Activated CD8-positive, alpha-beta memory T cell treated with anti-CD3 and anti-CD28 coated beads for 4 hours (primary cell): ENCODE measurements at places on chromosomes 4 and X.

DNA sequence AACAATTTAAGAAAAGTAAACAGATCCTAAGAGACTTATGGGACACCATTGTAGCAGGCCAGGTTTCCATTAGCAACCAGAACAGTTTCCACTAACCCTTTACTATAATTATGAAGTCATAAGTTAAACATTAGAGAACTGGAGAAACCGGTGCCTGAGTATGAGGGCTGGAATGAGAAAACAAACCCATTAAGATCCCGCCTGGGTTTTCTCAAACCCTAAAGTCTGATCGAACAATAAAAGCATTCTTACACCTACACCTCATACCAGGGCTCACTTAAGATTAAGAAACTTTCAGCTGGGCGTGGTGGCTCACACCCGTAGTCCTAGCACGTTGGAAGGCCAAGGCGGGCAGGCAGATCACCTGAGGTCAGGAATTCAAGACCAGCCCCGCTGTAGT is 13.7 kb upstream of the DHX15 start:
- DNase-seq: no peak

DNA sequence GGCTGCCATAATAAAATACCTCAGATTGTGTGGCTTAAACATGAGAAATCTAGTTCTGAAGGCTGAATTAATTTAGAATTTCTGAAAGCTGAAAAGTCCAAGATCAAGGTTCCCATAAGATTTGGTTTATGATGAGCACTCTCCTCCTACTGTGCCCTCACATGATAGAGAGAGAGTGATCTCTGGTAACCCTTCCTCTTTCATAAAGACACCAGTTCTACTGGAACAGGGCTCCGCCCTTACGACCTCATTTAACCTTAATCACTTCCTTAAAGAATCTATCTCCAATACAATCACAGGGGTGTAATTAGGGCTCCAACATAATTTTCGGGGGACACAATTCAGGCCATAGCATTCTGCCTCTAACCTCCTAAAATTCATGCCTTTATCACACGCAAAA is 194.0 kb upstream of the MAB21L2 start:
- DNase-seq: no peak

DNA sequence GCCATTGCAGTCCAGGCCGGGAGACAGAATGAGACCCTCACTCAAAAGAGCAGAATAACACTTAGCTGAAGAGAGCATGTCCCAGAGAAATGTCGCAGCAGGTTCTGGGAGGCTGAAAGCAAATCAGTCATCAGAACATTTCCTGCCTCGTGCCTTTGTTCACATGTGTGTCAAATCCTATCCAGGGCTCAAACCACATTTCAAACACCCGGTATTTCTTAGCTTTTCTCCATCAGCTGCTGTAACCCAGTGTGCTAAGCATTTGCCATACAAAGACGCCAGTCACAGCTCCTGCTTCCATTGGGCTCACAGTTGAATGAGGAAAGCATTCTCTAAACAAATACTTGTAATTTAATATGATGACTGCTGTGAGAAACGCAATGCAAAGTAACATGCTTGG is 6.0 kb downstream of the PALLD start:
- DNase-seq: no peak

GRCh38 chrX:58025979-58026378 is 115.7 kb upstream of the ZXDA start:
- DNase-seq: no peak

- no peak for DNase-seq
Measured at GRCh38 chrX:52556741-52557140, 39.9 kb upstream of the XAGE1B start.

DNA sequence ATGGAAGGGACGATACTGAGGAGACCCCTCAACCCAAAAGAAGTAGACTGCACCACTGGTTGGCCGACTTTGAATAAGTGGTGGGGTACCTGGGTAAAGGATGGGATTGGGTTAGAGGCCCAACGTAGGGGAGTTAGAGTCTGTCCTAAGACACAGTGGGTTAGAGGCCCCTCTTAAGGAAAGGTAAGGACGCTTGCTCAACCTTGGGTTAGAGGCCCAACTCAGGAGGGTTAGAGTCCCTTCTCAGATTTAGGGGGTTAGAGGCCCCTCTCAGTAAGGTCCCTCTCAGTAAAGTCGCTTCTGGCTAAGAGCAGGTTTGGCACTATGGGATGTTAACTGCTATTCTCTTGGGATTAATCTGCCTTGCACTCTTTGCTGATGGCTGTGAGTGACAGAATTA is 81.3 kb downstream of the ACOX3 start:
- no peak for DNase-seq

DNA sequence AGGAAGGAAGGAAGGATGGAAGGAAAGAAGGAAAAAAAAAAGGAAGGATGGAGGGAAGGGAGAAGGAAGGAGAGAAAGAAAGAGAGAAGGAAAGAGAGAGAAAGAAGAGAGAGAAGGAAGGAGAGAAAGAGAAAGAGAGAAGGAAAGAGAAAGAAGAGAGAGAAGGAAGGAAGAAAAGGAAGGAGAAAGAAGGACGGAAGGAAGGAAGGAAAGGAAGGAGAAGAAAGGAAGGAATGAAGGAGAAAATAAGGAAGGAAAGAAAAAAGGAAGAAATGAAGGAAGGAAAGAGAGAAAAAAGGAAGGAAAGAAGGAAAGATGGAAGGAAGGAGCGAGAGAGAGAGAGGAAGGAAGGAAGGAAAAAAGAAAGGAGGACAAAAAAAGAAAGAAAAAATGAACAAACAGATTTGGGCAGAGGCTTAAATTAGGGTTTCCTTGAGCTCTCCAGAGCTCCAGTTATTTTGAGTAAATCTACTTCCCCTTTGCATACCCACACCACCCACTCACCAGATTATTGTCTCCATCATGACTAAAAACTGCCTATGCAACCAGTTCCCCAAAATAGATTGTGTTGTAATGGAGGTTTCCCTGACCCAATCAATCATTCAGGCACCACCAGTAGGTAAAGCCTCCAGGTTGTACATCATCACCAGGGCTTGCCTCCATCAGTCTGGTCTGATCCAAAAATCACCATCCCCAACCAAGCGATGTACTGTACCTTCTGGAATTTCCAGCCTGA is 1722.9 kb upstream of the PCDH10 start:
- DNase-seq: no peak

GRCh38 chr4:1396806-1397455 is 9.3 kb downstream of the NKX1-1 start:
- no peak for DNase-seq

- no peak for DNase-seq
Measured at GRCh38 chrX:31480696-31481095, 408.9 kb upstream of the FTHL17 start.

GRCh38 chr4:61446941-61447340 is 246.8 kb downstream of the ADGRL3 start:
- DNase-seq: no peak

DNA sequence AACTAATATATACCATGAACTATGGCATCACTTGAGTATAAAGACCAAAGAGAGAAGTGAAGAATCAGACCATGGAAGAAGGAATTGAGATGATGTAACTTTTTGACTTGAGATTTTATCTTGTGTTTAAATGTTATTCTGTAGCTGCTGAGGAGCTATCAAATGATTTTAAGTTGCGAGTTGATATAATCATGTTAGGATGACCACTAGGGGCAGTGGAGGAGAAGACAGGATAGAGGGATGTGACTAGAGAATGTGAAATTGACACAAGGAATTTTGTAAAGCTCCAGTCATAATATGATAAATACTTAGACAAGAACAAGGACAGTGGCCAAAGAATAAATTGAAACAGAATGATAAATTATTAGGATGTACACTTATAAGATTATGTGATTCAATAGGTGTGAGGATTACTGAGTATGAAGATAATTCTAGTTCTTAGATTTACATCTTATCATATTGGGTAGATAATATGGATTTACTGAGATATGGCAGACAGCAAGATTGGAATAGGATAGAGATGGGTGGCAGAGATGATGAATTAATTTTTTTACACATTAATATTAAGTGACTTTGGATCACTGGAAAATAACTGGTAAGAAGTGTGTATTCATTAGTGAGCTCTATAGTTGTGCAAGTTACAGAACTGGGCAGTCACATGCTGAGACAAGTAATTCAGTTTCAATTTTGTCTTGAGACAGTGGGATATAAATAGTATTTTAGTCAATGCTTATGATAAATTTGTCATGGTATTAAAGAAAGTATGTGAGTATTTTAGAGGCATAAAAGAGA is 816.0 kb upstream of the PCDH10 start:
- no peak for DNase-seq

GRCh38 chr4:87209182-87209581 is 11.2 kb downstream of the KLHL8 start:
- no peak for DNase-seq

DNA sequence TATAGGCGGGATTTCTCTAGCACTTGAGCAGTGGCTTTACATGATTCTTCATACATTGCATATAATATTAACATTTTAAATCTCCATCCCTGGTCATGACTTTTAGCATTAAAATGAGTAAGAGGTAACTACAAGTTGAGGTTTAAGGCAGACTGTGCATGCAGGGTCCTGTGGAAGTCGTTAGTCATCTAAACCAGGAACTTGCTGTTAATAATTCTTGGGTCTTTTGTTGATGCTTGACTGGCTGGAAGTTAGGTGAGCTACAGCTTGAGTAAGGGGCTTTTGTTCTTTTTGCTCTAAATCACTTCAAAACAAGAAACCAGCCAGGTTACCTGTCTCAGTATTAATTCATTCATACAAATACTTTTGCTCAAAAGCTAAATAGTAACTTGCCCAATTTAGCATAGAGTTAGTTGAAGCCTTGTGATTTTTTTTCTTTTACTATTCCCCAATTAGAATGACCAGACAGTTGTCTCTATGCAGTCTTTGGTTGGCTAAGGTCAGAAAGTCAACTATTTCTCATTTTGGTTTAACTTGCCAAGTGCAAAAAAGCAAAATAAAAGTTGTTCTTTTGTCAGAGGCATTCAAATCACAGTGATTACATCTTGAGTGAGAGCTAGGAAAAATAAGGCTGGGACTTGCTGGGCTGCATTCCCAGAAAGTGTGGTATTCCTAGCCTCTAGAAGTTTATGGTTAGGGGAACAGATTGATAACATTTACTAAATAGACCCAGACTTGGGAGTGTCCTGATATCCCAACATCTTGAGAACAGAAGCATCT is 516.9 kb downstream of the PDHA2 start:
- no peak for DNase-seq

- DNase-seq: no peak
Measured at GRCh38 chr4:165723051-165723795, 149.8 kb upstream of the TLL1 start.

DNA sequence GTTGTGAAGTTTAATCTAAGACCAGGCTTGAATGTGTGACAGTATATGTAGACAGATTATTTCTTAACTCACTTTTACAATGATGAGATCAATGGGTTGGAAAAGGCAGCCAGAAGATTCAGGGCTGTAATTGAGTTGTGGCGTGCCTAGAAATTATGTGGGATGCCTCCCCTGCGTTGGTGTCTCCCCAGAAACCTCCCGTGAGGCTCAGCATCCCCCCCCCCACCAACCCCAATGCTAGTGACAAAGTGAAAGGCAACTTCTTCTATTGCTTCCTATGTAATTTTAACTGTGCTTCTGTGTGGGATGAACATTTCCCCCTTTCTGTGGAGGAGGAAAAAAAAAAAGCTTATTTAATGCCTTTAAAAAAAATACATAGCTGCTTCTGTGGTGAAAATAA is 297.9 kb downstream of the ARHGAP10 start:
- no peak for DNase-seq

DNA sequence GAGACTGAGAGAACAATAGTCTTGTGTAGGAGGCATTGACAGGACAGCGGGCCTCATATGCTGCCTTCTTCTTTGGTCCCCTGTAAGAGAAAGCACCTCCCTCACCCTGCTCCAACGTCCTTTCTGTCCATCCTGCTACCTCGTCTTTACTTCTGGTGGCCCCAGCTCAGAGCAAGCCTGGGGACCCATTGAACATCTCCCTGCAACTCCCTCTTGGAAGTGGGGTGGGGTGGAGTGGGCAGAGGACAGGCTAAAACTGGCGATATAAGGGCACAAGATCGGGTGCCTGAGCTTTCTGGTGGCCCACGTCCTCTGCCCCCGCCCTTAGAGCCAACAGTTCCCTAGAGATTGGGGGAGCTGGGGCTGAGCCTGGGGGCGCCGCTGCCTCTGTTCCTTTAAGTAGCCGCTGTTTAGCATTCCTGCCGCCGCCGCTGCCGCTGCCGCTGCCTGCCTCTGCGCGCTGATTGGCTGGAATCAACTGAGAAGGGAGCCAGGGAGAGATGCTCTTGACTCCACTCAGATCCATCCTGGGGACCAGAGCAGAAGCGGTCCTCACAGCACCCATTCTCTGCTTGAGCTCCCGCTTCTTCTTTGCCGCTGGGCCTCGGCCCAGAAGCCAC is at the start of gene DLG3:
Gene DLG3 (plus strand): TSS at position 510 of the 620 bp plus-strand sequence. CDS start 367 bp downstream, outside the sequence.
- no peak for DNase-seq

GRCh38 chr4:112978691-112979472 is 70.6 kb upstream of the ANK2 start:
- DNase-seq: no peak

GRCh38 chrX:153794897-153795816 is 689 bp downstream of the SSR4 start:
- no peak for DNase-seq

DNA sequence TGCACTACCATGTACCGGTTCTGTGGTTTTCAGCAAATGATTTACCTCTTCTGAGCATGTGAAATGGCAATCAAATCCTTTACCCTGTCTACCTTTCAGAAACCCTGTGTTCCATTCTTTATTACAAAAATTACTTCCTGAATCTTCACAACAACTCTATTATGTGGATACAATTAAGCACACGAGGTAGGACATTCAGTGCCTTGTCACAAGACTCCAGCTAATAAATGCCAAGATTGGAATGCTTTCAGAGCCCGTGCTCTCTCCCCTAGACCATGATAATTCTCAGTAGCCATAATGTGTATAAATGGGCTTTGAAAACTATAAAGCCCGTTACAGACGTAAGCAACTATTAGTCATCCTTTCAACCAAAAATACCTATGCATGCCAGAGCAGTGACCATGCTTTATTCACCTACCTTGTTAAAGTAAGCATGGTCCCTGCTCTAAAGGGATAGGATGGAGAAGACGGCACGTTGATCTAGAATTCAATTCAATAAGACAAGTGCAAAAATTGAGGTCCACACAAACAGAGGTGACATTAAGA is 2.4 kb downstream of the RXFP1 start:
- DNase-seq: no peak

DNA sequence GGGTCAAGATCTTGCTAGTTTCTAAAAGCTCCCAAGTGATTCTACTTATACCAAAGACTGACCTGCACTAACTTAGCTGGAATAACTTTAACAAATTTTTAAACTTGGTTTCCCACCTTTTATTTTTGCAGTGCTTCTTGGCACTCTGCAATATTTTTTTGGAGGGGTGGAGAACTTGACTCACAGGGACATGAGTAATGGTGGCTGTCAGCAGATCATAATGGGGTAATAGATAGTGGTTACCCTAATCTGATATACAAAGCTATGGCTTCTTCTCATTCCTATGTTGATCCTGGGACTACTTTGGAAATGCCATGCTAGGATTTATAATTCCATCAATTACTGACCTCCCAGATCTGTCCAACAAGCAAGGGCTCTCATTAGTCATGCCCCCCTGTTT is 295.7 kb downstream of the GPAT3 start:
- no peak for DNase-seq

- DNase-seq: no peak
Measured at GRCh38 chrX:153475271-153475670, 4.9 kb upstream of the HAUS7 start.
